ENCODE measurements at places on chromosomes 3 and 15.

- no peak for DNase-seq
These were observed 1.8 kb downstream of the RBPMS2 start for GRCh38 chr15:64773606-64774005.

GRCh38 chr3:25480811-25481210, 52.7 kb downstream of the RARB start:
- DNase-seq: no peak

- DNase-seq: no peak
These were observed 153.0 kb upstream of the NSMCE3 start for GRCh38 chr15:29422606-29423005.

DNA sequence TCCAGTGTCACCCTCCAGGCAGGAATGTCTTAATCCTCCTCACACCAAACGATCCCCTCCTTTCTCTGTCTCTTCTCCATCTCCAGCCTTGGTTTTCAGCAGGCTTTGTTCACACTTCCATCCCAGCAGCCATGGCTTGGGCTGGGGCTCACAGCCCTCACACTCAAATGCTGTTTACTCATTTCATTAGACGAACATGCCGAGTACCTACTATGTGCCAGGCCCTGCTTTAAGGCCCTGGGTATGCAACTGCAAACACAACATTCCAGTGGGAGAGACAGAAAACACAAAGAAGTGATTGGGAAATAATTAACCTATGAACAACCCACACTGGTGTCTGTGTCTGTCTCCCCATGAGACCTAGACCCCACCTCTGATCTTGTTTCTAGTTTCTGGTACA, 43.9 kb downstream of the LYZL4 start:
- no peak for DNase-seq
